Upper lobe of left lung (tissue), 6 donors: ENCODE measurements at places on chromosomes 1 and 21. TPM values are rescaled to one million over a fixed set of nuclear protein-coding genes. Genes with fewer than 3 reads are reported as not detected.

LAPTM5 gene
- 175 TPM for total RNA-seq

LIPI gene
- not detected for total RNA-seq

DNA sequence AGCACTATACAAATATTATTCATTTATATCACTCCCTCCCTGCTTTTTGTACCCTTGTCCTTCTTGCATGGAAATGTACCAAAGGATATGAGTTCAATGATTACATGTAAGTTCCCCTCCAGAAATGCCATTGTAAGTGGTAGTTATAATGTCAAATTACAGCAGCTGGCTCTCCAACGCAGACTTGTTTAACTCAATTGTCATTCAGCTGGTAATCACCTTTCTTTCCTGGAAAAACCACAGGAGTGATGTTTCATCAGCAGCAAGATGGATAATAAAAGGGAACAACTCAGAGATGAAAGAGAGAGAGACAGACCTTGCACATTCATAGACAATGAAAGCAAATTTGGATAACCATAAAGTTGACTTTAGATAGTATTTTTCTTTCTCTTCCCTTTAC lies 578.6 kb upstream of the PBX1 start:
- no peak overlapping the region for H3K4me3 ChIP-seq
- H3K27ac ChIP-seq: no peak overlapping the region
- no peak for DNase-seq

DNA sequence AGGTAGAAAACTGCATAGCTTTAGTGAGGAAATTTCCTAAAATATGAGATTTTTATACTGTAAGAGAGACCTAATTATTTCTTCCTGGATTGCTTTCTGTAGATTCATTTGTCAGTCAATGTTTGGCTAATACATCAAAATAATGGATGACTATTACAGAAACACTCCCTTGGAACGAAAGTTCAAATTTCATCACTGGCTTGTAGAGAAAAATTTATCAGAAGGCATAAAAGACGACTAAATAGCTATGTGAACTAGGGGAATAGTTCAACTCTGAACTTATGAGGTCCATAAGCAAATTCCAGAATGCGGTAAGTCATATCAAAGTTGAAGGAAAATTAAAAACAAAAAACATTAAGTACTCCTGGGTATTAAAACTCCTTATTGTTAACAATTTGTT lies 36.0 kb downstream of the WNT2B start:
- peaks cover 11% of the 10 kb centered on the region for H3K36me3 ChIP-seq
- no peak for DNase-seq
- peak overlapping the region; percentile 58 for H3K27ac ChIP-seq
- H3K27me3 ChIP-seq: no peaks in the 10 kb centered on the region
- no peak overlapping the region for H3K4me3 ChIP-seq
- no peaks in the 10 kb centered on the region for H3K4me1 ChIP-seq

GRCh38 chr1:169484101-169484500 lies 1.6 kb downstream of the SLC19A2 start:
- peak overlapping the region; percentile 63 for H3K4me3 ChIP-seq
- H3K36me3 ChIP-seq: no peaks in the 10 kb centered on the region
- no peaks in the 10 kb centered on the region for H3K27me3 ChIP-seq

- no peak overlapping the region for H3K27ac ChIP-seq
- H3K4me1 ChIP-seq: no peaks in the 10 kb centered on the region
These were observed 17.6 kb downstream of the CLCA2 start for GRCh38 chr1:86441581-86441980.

- H3K27me3 ChIP-seq: no peaks in the 10 kb centered on the region
- no peaks in the 10 kb centered on the region for H3K4me1 ChIP-seq
- no peak overlapping the region for H3K4me3 ChIP-seq
- H3K36me3 ChIP-seq: no peaks in the 10 kb centered on the region
- DNase-seq: no peak
These were observed 18.6 kb upstream of the PTPRC start for GRCh38 chr1:198620218-198620617.

DNA sequence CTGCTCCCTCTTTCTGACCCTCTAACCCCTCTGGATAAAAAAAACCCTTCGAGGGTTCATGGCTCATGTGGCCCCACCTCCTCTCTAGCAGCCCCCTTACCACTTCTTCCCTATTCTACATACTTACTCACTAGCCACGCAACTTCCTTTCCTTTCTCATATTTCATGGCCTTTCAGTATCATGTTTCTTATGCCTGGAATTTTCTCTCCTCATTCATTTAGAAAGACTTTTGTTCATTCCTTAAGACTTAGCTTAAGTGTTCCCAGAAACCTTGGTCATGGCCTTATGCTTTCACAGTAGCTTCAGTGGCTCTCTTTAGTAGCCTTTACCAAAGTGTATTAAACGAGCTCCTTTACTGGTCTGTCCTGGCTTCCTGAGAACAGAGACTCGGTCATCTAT lies 6.1 kb downstream of the ACP6 start:
- no peaks in the 10 kb centered on the region for H3K36me3 ChIP-seq
- no peak for DNase-seq
- H3K4me3 ChIP-seq: no peak overlapping the region
- H3K4me1 ChIP-seq: peaks cover 8% of the 10 kb centered on the region
- H3K27ac ChIP-seq: no peak overlapping the region

GRCh38 chr1:202235856-202236837 lies 42.5 kb downstream of the LGR6 start:
- H3K27ac ChIP-seq: no peak overlapping the region
- H3K4me1 ChIP-seq: no peaks in the 10 kb centered on the region
- no peak for DNase-seq
- H3K36me3 ChIP-seq: no peaks in the 10 kb centered on the region
- H3K27me3 ChIP-seq: no peaks in the 10 kb centered on the region

DNA sequence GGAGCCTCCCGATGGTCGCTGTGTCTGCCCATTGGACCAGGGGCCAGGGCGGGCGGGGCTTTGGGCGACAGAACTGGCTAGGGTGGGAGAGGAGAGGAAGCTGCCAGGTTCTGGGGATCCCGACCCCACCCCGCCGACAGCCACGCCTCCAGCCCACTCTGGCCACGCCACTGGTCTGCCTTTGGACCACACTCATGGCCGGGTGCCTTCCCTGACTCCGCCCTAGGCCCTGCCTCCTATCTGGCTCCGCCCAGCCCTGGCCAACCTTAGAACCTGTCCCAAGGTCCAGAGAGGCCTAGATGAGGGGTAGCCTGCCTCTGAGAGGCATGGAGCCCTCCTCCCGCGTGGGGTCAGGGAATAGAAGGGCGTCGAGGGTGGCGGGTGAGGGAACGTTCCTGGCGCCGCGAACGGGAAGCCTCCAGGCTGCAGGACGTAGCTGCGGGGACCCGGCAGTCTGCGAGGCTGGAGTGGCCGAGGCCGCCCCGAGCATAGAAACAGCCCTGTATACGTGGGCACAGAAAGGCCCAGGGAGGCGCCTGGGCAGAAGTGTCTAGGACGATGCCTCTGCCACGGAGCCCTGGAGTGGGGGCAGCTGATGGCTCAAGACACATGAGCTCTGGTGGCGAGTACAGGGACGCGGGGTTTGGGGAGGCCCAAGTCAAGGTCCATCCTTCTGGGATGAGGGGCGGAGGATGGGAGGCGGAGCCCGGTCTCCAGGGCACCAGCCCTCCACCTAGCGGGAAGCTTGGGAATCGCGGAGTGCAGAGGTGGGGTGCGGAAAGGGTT lies 11.5 kb upstream of the COL16A1 start:
- H3K36me3 ChIP-seq: no peaks in the 10 kb centered on the region
- peaks cover 4% of the 10 kb centered on the region for H3K27me3 ChIP-seq
- peak overlapping the region; percentile 83 for H3K27ac ChIP-seq
- H3K4me1 ChIP-seq: peaks cover 22% of the 10 kb centered on the region

- no peak overlapping the region for H3K27ac ChIP-seq
- peak; percentile 80 for DNase-seq
- no peaks in the 10 kb centered on the region for H3K36me3 ChIP-seq
- H3K27me3 ChIP-seq: no peaks in the 10 kb centered on the region
These were observed 89.4 kb downstream of the ABCA4 start for GRCh38 chr1:94031591-94031990.

- no peaks in the 10 kb centered on the region for H3K27me3 ChIP-seq
- no peak overlapping the region for H3K4me3 ChIP-seq
- H3K36me3 ChIP-seq: no peaks in the 10 kb centered on the region
- H3K27ac ChIP-seq: no peak overlapping the region
- no peak for DNase-seq
These were observed 293.2 kb downstream of the DSCAM start for GRCh38 chr21:40553781-40554180.

DNA sequence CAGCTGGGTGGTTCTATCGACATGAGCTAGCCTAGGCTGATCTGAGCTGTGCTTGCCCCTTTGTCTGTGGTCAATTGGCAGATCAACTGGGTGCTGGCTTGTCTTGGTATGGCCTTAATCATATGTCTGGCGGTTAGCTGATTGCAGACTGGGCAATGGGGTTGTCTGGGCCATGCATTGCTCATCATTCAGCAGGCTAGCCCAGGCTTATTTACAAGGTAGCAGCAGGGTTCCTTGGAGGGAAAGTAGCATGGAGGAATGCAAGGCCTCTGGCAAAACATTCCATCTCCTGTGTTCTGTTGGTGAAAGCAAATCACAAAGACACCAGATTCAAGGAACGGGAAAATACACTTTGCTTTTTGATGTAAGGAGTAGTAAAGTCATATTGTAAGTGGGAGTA lies 84.0 kb upstream of the IVNS1ABP start:
- H3K4me1 ChIP-seq: no peaks in the 10 kb centered on the region
- DNase-seq: no peak
- H3K27me3 ChIP-seq: no peaks in the 10 kb centered on the region
- no peaks in the 10 kb centered on the region for H3K36me3 ChIP-seq
- H3K27ac ChIP-seq: no peak overlapping the region
- H3K4me3 ChIP-seq: no peak overlapping the region

DNA sequence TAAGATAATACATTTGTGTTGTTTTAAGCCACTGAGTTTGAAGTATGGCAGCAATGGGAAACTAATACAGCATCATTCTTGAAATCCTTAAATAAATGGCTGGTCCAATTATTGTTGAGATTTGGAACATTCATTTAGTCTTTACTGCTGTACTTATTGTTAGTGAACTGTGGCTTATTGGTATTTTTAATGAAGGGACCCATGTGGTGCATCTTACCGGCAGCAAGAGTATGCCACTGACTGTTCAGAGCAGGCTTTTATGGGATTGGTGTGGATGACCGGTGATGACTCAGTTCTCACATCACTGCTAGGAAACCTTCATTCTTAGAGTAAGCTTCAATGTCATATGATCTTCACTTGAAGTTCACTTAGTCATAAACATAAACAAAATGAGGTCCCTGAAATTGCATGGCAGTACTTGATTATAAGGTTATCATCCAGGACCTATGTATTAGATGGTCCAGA lies 31.5 kb downstream of the PRKAA2 start:
- H3K36me3 ChIP-seq: no peaks in the 10 kb centered on the region
- no peaks in the 10 kb centered on the region for H3K4me1 ChIP-seq
- no peaks in the 10 kb centered on the region for H3K27me3 ChIP-seq
- no peak for DNase-seq

DNA sequence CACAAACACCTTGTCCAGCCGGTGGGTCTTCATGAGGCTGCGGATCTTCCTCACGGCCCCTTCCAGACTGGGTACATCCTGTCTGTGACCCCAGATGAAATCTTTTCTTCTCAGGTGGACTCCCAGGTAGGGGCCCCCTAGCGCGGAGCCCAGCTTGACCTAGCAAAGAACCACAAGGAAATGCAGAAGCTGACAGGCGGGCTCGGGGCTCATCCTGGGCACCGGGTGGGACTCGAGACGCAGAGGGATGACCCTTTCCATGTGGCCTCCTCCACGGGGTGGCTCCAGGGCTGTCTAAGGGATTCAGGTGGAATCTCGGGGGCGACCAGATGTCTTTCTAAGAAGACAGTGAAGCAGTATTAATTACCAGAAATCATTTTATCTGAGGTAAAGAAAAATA lies 17.8 kb downstream of the POFUT2 start:
- DNase-seq: peak; percentile 6
- H3K27ac ChIP-seq: no peak overlapping the region
- peaks cover 84% of the 10 kb centered on the region for H3K36me3 ChIP-seq
- no peaks in the 10 kb centered on the region for H3K27me3 ChIP-seq
- no peaks in the 10 kb centered on the region for H3K4me1 ChIP-seq
- H3K4me3 ChIP-seq: no peak overlapping the region

DNA sequence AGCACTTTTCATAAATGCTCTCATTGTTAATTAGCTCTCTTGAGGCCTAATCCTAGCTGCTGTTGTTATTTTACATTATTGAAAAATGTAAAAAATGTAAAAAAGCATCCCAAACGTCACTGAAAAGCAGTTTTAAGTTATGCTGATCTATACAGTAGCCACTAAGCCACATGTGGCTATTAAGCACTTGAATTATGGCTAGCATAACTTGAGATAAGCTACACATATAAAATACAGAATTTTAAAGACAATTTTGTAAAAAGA lies 18.4 kb upstream of the DNASE2B start:
- no peak overlapping the region for H3K4me3 ChIP-seq
- H3K36me3 ChIP-seq: no peaks in the 10 kb centered on the region
- H3K27ac ChIP-seq: no peak overlapping the region

GRCh38 chr1:111848852-111849545 lies 93.3 kb downstream of the DDX20 start:
- H3K27ac ChIP-seq: no peak overlapping the region
- no peaks in the 10 kb centered on the region for H3K36me3 ChIP-seq
- H3K4me1 ChIP-seq: no peaks in the 10 kb centered on the region
- H3K4me3 ChIP-seq: no peak overlapping the region
- DNase-seq: no peak

GRCh38 chr1:30085811-30086770 lies 637.3 kb downstream of the MATN1 start:
- H3K4me1 ChIP-seq: peaks cover 22% of the 10 kb centered on the region
- H3K27me3 ChIP-seq: no peaks in the 10 kb centered on the region
- no peaks in the 10 kb centered on the region for H3K36me3 ChIP-seq
- H3K27ac ChIP-seq: no peak overlapping the region
- H3K4me3 ChIP-seq: no peak overlapping the region

- DNase-seq: no peak
- H3K4me3 ChIP-seq: no peak overlapping the region
- H3K36me3 ChIP-seq: no peaks in the 10 kb centered on the region
These were observed 21.7 kb upstream of the RGS16 start for GRCh38 chr1:182625719-182626504.

DNA sequence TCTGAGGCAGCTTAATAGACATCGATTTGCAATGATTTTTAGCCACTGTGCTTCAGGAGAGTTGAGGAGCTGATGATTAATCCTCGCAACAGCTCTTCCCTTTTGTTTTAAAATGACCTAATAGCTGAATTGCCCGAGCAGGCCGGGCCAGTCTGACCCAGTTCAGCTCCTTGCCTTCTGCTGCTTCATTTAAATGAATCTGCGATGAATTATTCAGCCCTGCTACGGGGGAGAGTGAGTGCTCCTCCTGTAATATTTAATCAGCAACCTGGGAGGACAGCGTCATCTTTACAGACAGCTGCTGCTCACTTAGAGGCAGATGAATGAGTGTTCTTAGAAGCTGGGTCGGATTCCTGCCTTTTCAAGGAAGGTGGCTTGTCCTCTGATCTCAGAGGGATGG lies 325.1 kb downstream of the CAMTA1 start:
- H3K36me3 ChIP-seq: no peaks in the 10 kb centered on the region
- H3K4me1 ChIP-seq: no peaks in the 10 kb centered on the region
- H3K4me3 ChIP-seq: no peak overlapping the region
- no peak overlapping the region for H3K27ac ChIP-seq
- no peaks in the 10 kb centered on the region for H3K27me3 ChIP-seq
